ENCODE measurements at places on chromosomes 2 and 18.

- DNase-seq = no peak
Observed at GRCh38 chr2:70795164-70795995, 4.9 kb upstream of the FIGLA start.

- DNase-seq = no peak
Observed at GRCh38 chr2:144233733-144234541, 286.0 kb downstream of the ZEB2 start.

GRCh38 chr2:12834239-12834638 lies 117.5 kb downstream of the TRIB2 start:
- DNase-seq = no peak

- DNase-seq = no peak
Observed at GRCh38 chr2:67773851-67774250, 289.0 kb downstream of the C1D start.

DNA sequence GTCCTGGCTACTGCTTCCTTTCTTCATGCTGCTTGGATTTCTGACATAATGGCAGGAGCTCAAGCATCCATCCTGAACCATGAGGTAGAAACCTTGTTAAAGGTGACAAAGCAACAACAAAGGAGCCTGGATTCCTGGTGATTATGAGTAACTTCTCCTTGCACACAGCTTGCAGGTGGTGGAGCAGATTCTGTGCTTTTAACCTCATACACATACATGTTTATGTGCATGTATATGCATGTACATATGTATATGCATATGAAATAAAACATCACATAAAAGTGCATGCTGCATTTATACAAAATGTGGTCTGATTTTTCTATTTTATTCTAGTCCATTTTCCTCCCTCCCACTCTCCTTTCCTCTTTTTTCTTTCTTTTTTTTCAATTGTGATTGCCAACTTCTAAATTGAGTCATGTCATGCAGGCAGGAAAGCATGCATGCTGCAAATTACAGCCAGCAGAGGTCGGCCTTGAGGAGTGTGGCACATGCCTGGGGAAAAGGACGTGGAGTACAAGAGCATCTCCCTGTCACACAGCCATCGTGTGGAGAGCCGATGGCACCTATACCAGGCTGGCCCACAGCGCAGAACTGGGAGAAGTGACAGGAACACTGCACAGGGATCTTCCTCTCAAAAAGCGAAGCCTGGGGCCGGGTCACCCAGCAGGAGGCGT lies 17.9 kb downstream of the LCT start:
- no peak for DNase-seq

GRCh38 chr2:9770308-9771100 lies 72.8 kb upstream of the TAF1B start:
- peak; percentile 65 for DNase-seq

- no peak for DNase-seq
Observed at GRCh38 chr2:113854970-113855740, 34.7 kb upstream of the ACTR3 start.

- no peak for DNase-seq
Observed at GRCh38 chr2:81583311-81584108, 1279.0 kb upstream of the LRRTM1 start.

DNA sequence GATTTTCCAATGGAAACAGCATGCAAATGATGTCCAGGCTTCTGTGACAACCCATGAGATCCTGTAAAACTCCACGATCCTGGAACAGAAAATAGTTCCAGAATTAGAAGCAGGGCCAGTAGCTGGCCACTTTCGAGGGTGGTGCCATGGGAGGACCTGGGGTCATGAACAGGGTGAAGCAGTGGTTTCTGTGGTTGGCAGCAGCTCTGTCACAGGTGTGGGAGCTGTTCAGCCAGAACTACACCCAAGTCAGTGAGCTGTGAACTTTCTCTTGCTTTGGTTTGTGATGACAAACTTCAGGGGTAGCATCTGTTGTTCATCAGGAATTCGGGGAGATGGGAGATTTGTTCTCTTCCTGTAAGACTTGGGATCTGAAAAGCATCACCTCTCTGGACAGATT lies 314.4 kb upstream of the NT5C1B start:
- no peak for DNase-seq

- DNase-seq = no peak
Observed at GRCh38 chr2:241641631-241642030, 4.1 kb downstream of the ATG4B start.

DNA sequence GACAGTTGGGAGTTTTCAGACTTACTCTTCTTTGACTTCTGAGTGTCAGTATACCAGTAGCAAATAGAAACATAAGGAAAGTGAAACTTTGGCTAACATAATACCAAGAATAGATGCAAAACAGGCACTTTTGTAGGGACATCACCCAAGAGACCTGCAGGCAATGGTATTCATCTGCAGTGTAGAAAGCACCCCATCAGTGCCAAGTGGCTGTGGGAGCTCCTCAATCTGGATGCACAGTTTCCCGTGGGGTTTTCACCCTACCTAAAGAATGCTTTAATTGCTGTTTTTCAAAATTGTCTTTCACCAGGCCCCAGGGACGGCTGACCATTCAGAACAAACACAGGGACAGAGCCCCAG lies 96.6 kb upstream of the GPR45 start:
- DNase-seq = no peak

DNA sequence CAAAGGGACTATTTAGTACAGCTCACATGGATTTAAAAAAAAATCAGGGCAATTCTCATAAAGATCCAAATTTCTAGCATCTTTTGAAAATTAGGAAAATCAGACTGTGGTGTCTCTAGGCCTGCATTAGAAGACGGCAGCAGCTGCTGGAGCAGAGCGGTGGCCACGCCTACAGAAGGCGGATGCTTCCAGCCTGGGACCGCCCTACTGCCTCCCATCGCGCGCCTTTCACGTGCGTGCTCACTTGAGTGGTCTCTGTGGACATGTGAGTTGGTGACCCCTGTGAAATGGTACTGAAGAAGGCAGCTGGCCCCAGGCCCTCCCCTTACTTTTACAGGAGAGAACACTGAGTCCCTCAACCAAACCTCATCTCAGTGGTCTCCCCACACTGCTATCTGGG lies 15.2 kb upstream of the ZFP36L2 start:
- no peak for DNase-seq

- no peak for DNase-seq
Observed at GRCh38 chr2:34991508-34992274, 1363.9 kb upstream of the CRIM1 start.

GRCh38 chr2:237441605-237442274 lies 27.8 kb upstream of the COL6A3 start:
- no peak for DNase-seq

- no peak for DNase-seq
Observed at GRCh38 chr2:3212984-3213383, 164.6 kb downstream of the EIPR1 start.

DNA sequence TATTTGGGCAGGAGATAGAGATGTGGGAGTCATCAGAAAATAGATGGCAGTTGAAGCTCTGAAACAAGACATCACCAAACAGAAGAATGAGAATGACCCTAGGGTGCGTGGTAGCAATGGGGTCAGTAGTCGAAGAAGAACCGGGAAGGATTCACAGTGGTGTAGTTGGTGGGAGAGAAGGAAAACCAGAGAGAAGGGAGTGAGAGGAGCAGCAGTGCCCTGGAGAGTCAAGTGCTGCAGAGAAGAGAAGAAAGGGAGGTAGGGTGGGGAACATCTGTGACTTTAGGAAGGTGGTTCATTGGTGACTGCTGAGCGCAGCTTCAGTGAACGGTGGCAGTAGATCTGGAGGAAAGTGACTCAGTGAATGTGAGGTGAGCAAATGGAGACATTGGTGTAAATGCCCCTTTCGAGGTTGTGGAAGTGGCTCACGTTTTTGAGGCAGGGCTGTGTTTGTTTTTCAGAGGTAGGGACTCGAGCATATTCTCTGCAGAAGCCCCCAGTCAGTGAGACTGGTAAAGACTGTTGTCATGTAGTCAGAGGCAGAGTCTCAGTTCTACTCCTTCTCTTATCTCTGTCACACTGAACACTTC lies 36.4 kb downstream of the CDC42EP3 start:
- DNase-seq = no peak

- no peak for DNase-seq
Observed at GRCh38 chr2:30986231-30986580, 152.0 kb downstream of the GALNT14 start.

DNA sequence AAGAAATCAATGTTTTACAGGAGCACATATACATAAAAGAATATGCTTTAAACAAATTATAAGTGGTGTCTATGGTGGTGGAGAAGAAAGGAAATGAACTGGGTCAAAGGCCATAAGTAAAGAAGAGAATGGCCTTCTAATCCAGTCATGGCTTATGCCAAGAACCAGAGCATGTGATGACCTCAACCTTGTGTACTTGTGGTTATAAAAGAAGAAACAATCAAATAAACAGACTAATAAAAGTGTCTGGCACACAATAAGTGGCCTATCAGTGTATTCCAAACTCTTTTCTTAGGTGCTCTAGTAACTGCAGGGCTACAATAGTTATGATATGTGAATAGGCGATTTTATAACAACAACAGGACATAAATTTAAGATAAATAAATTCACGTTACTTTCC lies 2.6 kb downstream of the SERPINB11 start:
- DNase-seq = no peak

DNA sequence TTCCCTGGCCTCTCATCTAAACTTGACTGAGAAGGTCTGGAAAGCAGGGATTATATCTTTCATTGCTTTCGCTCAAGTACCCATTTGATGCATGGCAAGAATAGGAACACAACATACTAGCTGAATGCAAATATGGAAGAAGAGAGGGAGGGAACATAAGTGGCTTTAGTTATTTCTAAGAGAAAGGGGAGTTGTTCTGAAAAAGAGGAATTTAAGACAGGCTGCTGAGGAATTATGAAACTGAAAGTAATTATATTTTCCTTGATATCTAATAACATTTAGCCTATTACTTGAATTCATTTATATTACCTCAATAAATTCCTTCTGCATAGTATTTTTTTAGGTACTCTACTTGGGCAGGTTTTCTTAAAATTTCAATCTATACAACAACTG lies 105.8 kb upstream of the TTN start:
- no peak for DNase-seq

- no peak for DNase-seq
Observed at GRCh38 chr18:23062011-23062410, 73.3 kb upstream of the CABLES1 start.

DNA sequence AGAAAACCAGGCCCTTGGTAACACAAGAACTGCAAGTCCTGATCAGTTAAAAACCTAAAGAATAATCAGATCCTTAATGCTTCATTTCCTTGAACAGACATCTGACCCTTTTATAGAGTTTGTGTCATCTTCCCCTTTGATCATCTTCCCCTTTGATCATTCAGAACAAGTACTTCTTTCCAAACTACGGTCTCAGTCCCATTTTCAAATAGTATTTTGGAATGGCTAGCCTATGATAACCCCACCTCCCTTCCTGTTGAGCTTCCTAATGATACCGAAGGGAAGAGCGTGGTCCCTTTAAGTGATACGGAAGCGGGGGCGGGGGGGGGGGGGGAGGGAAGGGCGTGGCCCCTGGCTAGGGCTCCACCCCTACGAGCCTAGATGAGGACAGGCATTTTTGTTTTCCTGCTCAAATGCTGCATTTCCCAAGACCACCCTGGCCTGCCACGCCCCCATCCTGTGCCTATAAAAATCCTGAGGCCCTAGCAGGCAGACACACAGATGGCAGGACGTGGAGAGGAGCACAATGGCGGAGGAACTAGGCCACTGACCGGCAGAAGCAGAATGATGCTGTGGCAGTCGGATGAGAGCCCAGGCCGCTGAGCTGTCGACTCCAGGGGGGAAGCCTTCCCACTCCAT lies 24.1 kb upstream of the CHRNA1 start:
- no peak for DNase-seq

- DNase-seq = no peak
Observed at GRCh38 chr18:28039691-28040090, 137.2 kb downstream of the CDH2 start.

GRCh38 chr18:394987-395362 lies 105.5 kb downstream of the COLEC12 start:
- DNase-seq = no peak

GRCh38 chr2:85892216-85892944 lies 3.6 kb upstream of the ST3GAL5 start:
- DNase-seq = no peak

DNA sequence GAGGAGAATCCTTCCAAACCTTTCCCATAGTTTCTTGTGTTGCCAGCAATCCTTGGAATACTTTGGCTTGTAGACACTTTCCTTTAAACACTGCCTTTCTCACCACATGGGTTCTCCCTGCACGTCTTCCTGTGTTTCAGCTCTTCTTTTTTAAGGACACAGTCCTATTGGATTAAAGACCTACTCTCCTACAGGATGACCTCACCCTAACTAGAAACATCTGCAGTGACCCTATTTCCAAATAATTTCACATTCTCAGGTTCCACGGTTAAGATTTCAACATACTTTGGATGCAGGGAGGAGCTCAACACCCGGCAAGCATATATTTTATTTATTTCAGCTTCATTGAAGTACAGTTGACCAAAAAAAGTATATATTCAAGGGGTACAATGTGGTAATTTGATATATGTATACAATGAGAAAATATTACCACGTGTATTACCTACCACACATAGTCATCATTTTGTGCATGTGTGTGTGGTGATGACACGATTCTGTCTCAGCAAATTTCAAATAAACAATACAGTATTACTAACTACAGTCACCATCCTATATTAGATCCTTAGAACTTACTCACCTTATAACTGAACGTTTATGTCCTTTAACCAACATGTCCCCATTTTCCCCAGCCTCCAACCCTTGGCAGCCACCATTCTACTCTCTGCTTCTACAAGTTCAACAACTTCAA lies 745.0 kb downstream of the CBLN2 start:
- no peak for DNase-seq

DNA sequence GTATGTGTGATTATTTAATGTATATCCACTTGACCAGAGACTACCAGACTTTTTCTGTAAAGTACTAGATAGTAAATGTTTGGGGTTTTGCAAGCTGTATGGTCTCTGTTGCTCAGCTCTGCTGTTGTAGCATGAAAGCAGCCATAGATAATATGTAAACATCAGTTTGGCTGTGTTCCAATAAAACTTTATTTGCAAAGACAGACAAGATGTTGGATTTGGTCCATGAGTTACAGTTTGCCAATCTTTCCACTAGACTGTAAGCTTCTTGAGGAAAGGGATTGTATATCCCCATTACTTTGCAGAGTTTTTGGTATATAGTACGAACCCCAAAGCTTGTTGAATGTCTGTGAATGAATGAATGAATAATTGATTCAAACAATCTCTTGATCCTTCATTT lies 17.2 kb downstream of the REL start:
- DNase-seq = no peak

DNA sequence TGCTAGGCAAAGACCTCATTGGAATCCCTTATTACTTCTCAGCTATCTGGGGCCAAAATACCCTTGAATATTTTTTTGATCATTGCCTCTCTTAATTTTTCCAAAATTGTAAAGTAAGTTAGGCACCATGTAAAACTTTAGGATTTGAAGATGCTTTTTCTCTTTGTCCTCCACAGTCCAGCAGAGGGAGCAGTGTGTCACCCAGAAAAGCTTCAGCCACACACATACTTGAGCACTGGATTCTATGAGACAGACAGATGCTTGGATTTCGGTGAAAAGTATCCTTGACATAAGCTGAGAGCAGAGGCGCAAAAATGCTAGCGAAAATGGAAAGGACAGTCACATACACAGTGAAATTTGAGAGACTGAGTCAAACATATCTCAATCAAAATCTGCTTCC lies 74.7 kb upstream of the KCNJ3 start:
- DNase-seq = peak; percentile 49

GRCh38 chr18:54197747-54198411 lies 26.6 kb downstream of the MBD2 start:
- no peak for DNase-seq

Measured in substantia nigra (tissue), 51 donors.